Sigmoid colon (tissue), 7 donors: ENCODE measurements at places on chromosomes 3 and 15. TPM values are rescaled to one million over a fixed set of nuclear protein-coding genes. Genes with fewer than 3 reads are reported as not detected.

GRCh38 chr3:119729996-119730395 lies 27.2 kb downstream of the CFAP91 start:
- no peak for DNase-seq

DNA sequence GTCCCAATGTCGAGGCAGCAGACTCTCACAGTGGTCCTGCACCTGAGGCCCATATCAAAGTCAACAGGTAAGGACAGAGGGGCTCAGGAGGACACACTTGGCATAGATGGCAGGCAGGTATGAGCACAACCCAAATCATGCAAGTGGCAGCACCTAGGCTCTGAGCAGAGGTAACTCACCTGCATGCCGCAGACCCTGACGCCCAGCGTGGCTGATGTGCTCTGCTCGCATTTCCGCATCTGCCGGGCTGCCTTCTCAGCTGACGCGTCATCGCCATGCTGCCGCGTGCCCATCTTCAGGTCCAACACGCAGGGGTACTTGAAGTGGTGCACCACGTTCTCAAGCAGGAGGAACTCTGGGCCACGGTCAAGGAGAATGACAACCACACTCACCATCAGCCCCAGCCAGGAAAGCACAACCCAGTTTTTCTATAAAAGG lies 4.2 kb upstream of the GMPPB start:
- no peak for DNase-seq

GRCh38 chr15:31574766-31575165 lies 248.1 kb downstream of the KLF13 start:
- no peak for DNase-seq

DNA sequence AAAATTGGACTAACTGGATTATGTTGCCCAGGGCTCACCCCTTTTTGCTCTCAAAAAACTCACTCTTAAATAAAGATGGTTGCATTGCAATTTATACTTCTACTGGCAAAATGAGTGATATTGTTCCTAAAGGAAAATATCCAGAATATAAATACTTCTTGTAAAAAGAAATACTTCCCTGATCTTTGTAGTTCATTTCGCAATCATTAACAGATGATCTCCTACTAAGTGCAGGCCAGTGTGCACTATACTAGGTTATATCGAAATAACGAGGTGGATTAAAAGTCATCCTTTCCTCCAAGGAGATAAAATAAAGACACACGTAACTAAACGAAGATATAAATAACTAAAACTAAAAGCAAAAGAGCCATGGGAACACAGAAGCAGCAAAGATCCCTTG lies 63.0 kb downstream of the MEX3B start:
- DNase-seq = no peak

- no peak for DNase-seq
These were observed 18.9 kb downstream of the GALK2 start for GRCh38 chr15:49188933-49189332.

- DNase-seq = no peak
These were observed 17.3 kb downstream of the BOC start for GRCh38 chr3:113228498-113229286.

GRCh38 chr3:177883957-177884356 lies 652.3 kb upstream of the KCNMB2 start:
- DNase-seq = no peak

DNA sequence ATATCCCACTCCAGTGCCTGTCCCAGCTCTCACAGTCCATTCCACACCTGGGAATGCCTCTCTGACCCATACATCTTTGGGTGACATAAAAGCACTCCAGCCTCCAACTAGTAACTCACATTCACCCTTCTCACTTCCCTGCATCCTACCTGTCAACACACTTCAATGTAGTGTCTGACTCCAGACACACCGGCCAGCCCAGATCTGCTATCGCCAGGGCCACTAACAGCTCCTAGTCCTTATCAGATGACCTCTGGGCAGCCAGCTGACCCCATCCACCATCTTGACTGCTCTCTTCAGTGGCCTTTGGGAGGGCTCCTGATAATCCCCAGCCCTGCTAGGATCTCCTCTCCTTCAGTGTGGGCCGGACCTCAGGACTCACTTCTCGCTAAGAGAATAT lies 2.9 kb upstream of the MCM2 start:
- no peak for DNase-seq

DNA sequence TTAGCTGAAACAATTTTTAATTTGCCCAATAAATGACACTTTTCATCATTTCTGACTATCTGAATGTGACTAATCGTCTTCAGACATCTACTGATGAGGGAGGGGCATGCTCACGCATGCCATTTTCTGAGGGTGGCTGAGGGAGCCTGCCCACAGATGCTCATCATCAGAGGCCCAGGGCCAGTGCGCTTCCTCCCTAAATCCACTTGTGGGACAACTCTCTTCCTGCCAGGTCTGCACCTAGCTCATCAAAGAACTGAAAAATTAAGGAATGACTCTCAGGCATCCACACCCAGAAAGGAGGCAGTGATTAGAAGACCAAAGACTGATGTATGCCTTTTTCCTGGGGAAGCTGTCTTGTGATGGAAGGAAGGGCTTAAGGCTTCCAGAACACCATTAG lies 22.8 kb downstream of the RTP3 start:
- no peak for DNase-seq

DNA sequence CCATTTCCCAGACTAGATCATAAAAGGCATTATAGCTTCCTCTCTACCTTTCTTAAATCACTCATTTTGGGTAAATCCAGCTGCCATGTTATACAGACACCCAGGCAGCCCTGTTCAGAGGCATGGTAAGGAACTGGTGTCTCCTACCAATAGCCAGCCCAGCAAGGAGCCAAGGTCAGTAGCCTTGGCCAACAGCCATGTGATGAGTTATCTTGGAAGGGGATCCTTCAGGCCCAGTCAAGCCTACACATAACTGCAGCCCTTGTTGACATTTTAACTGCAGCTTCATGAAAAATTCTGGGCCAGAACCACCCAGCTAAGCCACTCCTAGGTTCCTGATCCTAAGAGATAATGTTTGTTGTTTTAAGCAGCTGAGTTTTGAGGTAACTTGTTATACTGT lies 29.0 kb upstream of the ZMAT3 start:
- no peak for DNase-seq

- no peak for DNase-seq
These were observed 446.8 kb downstream of the IGSF11 start for GRCh38 chr3:118587847-118588246.

GRCh38 chr3:105647047-105647446 lies 221.8 kb downstream of the CBLB start:
- no peak for DNase-seq

DNA sequence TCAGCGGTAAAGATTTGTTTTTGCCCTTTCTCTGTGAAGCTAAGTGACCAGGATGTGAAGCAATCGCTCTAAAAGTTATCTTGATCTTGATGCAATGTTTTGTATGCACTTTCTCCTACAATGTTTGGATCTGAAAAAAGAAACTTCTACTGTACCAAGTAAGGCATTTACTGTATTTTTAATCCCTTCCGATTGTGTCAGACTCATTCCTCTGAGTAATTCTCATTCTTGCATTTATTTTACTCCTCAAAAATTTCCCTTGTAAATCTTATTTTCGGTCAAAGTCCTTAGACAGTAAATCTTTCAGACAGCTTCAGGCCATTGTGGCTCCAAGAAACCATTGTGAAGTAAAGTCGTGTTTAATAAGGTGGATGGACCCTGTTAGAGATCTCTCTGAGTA lies 141.9 kb downstream of the TP63 start:
- DNase-seq = no peak

DNA sequence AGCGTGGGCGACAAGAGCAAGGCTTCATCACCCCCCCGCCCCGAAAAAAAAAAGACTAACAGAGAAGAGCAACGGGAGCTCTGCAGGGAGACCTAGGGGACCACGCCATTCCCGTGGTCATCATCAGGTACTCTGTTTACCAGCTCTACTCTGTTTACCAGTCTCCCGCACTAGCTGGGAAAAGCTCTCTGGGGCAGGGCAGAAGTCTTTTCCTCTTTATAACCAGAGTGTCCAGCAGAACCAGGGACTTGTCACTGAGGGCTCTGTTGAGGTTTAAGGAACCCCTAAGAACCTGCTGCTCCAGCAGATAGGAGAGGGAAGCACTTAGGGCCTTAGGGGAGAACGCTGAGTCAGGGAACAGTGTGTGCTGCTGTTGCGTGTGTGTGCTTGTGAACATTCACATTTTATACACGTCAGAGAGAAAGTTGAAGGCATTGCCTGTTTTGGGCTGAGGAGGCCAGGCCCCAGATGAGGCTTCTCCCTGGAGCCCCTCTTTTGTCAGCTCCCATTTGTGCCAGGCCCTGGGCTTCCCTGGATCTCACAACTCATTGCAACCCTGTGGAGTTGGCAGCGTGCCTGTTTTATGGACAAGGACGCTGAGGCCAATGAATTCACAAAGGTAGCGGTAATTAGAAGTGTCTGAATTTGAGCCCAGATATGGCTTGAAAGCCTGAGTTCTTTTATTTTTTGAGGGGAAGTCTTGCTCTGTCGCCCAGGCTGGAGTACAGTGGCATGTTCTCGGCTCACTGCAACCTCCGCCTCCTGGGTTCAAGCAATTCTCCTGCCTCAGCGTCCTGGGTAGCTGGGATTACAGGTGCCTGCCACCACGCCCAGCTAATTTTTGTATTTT lies 24.2 kb upstream of the ERICH6 start:
- no peak for DNase-seq

DNA sequence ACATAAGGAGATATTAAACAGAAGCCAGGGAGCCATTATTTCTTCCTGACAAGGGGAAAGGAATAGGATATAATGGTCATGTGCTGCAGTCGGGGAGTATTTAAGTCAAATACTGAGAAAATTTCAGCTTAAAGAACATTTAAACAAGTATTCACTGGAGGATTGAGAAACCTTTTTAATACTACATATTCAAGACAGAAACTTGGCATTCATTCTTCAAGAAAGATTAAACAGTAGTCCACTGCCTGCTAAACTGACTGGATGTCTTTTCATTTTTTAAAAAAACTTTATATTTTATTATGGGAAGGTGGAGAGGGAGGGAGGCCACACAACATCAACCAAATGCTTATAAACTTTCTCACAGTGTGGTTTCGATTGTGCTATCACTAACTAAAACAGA lies 107.4 kb upstream of the CBLB start:
- no peak for DNase-seq

- no peak for DNase-seq
These were observed 36.7 kb upstream of the SECISBP2L start for GRCh38 chr15:49082960-49083359.

GRCh38 chr3:11423868-11424267 lies 151.7 kb downstream of the ATG7 start:
- no peak for DNase-seq

DNA sequence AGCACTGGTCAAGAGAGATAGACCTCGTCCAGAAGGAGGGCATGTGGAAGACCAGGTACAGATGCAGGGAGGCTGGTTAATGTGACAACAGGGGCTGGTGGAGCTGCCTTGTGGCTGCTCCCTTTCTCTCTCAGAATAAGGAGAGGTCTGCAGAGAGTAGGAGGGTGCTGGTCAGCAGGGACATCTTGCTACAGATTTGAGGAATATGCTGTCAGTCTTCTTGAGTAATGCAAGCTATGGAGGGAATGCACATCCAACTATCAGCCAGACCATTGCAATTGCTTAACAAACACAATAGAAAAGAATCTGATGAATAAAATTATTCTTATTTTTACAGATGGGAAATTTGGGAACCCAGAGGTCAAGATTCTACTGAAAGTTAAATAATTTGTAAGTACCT lies 20.3 kb upstream of the SIAH2 start:
- no peak for DNase-seq

The EOMES gene
- not detected for total RNA-seq

The EPHB3 gene
- 2.5 TPM for total RNA-seq

The ARPP21 gene
- 1.5 TPM for total RNA-seq

The ACTL6A gene
- total RNA-seq = 65.7 TPM
